Vagina (tissue), 2 donors: ENCODE measurements at places on chromosomes 4 and X. TPM values are rescaled to one million over a fixed set of nuclear protein-coding genes. Genes with fewer than 3 reads are reported as not detected.

VEGFD gene
- total RNA-seq = 5.4 TPM

IL2RG gene
- 4.2 TPM for total RNA-seq

GPC3 gene
- 15.5 TPM for total RNA-seq

AADAT gene
- total RNA-seq = 3.7 TPM

DNA sequence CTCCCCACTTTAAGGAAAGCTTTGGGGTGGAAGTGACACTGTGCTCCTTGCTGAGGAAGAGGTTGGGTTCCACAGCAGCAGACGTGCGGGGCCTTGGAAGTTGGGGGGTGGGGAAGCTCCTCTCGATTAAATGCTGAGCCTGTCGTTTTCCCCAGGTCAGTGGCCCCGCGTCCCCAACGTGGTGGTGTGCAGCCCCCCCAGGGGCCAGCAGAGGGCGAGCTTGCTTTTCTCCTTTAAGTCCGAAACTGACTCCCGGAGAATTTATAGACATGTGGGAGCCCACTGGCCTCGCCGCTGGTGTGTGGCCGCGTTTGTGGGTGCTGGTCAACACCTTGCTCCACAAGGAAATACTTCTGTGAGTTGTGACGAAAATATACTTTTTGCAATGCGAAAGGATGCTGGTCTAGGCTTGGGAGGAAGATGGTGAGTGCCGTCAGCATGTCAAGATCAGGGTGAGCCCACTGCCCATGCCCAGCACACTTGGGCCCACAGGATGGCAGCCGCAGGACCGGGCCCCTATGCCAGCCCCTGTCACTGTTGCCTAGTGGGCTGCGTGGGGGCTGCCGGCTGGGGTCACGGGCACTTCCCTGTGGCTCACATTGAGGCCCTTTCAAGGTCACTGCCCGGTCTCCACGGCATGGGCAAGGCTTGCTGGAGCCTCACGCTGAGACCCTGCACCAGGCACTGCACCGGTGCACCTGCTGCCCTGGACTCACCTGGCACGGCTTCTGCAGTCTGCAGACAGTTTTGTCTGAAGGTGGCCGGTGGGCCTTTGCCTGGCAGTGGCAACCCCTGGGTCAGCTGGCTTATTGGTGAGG lies 9.4 kb downstream of the UVSSA start:
- DNase-seq = no peak

DNA sequence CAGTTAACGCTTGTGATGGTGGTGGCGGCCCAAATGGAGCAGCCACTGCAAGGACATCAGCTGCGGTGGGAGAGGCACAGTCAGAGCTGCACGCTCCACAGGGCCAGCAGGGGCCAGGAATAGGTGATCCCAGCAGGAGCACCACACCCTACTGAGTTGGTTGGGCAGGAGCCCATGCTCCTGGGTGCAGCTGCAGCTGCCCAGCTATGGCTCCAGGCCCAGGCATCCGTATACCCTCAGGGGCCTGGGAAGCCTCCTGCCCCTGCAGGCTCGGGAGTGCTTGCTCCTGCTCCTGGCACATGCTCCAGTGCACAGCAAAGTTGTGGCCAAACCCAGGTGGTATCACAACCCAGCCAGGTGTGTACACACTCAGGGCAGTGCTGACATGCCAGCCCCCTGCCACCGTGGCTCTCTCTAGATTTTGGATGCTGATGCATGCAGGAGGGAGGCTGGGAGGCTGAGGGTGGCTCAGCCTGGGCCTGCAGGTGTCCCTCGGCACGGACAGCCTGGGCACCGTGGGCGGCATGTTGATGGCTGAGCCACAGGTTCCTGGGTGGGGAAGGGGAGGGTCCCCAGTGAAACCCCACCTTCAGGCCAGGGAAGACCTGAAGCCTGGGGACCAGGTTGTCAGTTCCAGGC lies 150.2 kb downstream of the CXXC4 start:
- DNase-seq = no peak

- no peak for DNase-seq
Measured at GRCh38 chr4:7236847-7237246, 44.5 kb downstream of the SORCS2 start.

GRCh38 chr4:23888421-23889319 lies 1.2 kb downstream of the PPARGC1A start:
- no peak for DNase-seq

DNA sequence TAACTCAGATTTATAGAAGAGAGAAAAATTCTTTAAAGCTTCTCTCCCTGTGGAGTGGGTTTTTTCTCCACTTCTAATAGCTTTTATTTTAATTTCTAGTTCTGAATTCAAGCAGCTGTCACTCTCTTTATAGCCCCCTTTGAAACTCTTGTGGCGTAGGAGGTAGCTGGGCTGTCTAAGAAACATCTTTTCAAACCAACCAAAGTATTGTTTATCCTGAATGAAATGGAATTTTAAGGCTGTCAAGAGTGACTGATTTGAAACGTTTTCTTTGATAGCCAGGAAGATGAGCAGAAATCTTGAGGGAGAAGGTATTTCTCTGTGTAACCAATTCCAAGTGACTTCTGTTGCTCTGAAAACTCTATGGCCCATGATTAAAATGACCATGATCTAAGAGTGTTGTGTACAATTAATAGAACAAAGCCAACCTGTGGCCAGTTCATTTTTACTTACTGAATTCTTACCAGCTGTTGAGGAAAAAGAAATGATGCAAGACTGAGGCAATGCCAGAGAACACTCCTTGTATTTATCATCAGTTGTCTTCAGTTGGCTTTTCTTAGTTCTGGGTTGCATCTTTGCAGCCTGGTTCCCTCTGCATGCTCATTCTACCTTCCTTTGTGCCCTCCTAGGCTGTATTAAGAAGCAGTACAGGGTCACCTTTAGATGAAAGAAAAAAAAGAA lies 298.4 kb downstream of the ARHGAP10 start:
- DNase-seq = no peak

GRCh38 chr4:75429208-75429607 lies 85.0 kb downstream of the RCHY1 start:
- DNase-seq = no peak

GRCh38 chrX:19790829-19791228 lies 96.6 kb downstream of the SH3KBP1 start:
- DNase-seq = no peak

GRCh38 chrX:74295101-74295500 lies 8.9 kb upstream of the ZCCHC13 start:
- DNase-seq = no peak

DNA sequence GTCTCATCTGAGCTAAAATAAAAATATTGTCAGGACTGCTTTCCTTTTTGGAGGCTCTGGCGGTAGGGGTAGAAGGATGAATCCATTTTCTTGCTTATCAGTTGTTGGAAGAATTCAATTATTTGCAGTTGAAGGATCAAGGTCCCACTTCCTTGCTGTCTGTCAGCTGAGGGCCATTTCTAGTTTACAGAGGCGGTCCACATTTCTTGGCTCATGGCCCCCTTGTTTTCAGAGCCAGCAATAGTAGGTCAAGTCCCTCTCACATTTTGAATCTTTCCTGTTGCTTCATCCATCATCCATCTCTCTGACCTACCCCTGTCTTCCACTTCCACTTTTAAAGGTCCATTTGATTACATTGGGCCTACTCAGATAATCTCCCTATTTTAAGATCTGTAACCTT lies 1099.3 kb upstream of the DIAPH2 start:
- DNase-seq = no peak

DNA sequence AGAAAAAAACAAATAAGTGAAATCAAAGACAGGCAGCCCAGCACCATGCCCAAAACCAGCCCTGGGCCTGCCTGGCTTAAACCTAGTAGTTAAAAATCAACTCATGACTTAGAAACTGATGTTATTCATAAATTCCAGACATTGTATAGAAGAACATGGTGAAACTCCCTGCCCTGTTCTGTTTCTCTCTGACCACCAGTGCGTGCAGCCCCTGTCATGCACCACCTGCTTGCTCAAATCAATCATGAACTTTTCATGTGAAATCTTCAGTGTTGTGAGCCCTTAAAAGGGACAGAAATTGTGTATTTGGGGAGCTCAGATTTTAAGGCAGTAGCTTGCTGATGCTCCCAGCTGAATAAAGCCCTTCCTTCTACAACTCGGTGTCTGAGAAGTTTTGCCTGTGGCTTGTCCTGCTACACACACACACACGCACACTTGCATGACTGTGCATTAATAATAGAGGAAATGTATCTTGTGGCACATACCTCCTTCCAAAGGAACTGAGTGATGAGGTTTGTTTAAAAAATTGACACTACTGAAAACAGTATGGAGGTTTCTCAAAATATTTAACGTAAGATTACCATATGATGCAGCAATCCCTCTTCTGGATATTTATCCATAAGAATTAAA lies 39.2 kb upstream of the UGT2B7 start:
- no peak for DNase-seq

GRCh38 chrX:81378560-81378959 lies 176.7 kb downstream of the SH3BGRL start:
- DNase-seq = no peak

DNA sequence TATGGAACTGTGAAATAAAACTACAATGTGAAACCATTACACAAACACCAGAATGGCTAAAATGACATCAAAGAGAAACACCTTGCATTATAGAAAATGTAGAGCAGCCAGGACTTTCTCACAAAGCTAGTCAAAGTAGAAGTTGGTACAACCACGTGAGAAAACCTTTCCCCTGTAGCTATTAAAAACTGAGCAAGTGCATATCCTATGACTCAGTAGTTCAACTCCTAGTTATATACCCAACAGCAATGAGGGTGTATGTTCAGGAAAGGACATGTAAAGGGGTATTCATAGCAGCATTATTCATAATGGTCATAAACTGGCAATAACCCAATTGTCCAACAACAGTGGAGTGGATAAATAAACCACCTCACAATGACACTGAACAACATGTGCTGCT lies 177.5 kb upstream of the NUDT10 start:
- no peak for DNase-seq

DNA sequence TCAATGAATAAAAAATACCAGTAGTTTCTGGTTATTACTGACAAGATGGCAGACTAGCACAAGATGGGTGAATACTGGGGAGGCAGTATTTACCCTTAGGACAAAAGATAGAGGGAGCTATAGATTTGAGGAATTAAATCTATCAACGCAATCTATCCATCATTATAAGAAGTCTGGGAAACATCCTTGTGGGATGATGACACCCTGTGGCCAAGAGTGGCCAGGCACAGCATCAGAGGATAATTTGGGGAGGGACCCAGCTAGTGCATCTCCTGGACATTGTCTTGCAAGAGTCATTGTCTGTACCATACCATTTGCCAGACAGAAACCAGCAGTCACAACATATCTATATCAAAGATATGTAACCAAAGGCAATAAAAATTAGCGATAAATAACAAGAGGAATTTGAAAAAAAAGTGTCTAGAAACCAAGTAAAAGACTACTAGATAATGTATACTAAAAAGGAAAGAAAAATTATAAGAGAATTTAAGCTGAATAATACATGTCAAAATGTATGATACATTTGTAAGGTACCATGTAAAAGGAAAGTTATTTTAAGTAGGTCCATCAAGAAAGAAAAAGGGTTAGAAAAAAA lies 22.9 kb downstream of the KCTD8 start:
- no peak for DNase-seq

DNA sequence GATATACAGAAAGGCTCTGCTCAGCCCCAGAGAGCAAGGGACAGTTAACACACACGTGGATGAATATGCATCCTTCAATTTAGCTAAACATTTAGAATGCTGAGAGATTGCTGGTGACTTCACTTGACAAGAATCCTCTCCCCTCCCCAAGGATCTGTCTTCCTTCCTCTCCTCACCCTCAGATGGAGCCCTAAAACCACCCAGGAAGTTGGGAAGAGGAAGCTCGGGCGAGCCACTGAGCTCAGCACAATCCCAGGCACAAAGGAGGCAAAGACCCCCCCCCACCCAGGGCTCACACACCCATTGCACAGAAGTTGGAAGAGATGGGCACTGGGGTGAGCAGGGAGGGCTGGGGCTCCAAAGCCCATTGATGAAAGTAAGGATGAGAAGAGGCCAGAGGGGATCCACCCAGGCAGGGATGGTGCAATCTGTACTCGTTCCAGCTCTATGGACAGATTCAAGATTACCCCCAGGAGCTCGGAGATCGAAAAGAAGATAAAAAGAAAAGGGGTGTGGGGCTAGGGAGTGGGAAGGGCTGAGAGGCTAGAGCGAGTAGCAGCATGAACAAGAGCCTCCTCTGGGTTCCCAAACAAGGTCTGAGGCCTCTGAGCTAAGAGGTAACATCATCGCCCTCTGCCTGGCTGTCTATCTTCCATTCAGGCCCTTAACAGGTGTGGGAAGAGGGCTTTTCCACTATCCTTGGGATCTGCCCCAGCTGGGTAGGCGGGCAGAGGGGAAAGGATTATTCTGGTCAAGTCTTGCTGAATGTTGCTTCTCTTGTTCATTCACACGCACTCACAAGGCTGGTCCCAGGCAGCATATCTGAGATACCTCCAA lies 1.2 kb downstream of the TFE3 start:
- DNase-seq = no peak
